ENCODE measurements at places on chromosomes 2 and 18.

DNA sequence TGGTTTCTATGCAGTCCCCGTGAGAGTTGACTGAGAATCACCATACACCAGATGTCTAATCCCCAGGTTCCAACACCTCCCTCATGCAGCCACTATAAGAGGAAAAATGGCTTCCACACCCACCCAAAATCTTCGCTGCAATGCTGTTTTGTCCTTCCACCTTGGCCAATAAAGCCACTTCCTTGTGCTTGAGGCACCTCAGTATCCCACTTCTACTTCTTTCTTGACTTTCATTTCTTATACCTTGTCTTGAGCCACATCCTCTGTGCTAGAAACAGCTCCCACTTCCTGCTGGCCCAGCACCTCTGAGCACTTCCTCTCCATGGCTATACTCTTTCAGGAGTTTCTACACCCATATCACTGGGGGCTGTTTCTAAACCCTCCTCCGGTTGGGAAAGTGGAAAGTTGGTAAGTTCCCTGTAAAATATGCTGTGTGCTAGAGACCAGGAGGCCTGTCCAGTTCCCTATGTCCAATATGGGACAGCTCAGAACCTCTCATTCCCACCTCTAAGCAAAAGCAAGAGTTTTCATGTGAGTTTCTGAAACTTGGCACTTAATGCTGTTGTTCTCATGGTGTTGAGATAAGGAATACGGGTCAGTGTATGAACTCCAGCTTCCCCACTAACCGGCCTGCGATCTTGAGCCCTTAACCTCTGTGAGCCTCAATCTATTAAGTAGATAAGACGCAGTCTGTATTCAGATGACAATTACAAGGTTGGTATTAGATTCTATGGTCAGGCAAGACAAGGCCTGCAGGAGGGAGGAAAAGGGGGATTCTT is 209.1 kb upstream of the ID2 start:
- peak overlapping the region; percentile 85 for H3K27ac ChIP-seq
- peaks cover 48% of the 10 kb centered on the region for H3K27me3 ChIP-seq
- H3K36me3 ChIP-seq, result peaks cover 4% of the 10 kb centered on the region
- H3K4me1 ChIP-seq, result peaks cover 74% of the 10 kb centered on the region
- peak overlapping the region; percentile 4 for H3K4me3 ChIP-seq

DNA sequence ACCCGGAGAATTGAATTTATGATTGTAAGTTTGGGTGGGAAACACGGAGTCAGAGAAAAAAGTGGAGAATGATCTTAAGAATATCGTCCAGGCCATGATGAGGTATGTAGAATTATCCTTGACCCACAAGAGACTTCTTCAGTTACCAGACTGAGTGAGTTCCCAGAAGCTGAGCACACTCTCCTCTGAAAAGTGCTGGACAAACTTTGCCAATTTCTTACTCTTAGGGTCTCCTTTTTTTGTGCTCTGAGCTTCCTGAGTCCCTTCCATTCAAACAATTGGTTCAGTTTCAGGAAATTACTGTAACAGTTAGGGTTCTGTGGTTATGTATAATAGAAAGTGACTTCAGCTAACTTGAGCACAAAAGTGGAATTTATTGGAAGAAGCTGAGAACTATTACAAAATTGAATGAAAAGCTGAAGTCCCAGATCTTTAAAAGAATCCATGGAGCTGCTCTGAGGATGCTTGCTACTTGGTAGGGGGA is 50.6 kb upstream of the EHBP1 start:
- no peak for DNase-seq
- no peak overlapping the region for H3K4me3 ChIP-seq
- no peaks in the 10 kb centered on the region for H3K36me3 ChIP-seq

DNA sequence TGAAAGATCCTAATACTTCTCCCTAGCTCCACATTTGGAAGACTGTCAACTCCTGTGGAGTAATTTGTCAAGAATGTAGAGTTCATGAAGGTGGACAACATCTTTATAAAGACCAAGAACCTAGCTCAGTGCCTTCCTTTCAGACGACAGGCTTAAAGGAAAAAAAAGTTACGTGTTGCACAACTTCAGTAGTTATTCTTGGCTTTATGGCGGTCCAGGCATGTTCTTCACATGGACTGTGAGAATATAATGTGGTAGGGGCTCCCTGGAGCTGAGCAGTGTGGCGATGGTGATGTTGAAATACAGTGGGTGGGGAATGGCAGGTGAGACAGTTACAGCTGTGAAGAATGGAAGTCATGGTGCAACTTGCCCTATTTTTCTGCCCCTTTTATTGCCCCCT is 3.9 kb downstream of the TAF1B start:
- H3K36me3 ChIP-seq, result peaks cover 24% of the 10 kb centered on the region
- H3K27ac ChIP-seq, result no peak overlapping the region
- H3K27me3 ChIP-seq, result no peaks in the 10 kb centered on the region
- DNase-seq, result no peak
- no peak overlapping the region for H3K4me3 ChIP-seq

DNA sequence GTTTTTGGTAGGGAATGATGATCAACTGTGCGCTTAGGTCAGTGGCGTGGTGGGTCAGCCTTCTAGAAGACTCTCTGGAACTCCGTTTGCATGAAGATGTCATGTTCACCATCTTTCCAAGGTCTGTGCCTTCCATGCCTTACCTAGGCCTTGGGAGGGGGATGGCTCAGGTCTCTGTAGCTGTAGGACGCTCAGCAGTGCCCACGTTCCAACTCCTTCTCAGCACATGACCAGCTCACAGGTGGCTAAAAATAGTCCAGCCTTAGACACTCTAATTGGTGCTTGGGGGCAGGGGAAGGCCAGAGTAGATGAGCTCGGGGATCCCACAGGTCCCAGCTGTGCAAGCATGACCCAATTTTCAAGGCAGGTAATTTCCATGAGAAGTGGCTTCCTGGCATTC is 42.3 kb upstream of the TEX51 start:
- H3K4me1 ChIP-seq, result no peaks in the 10 kb centered on the region
- DNase-seq, result no peak
- peaks cover 3% of the 10 kb centered on the region for H3K36me3 ChIP-seq
- no peak overlapping the region for H3K27ac ChIP-seq
- no peak overlapping the region for H3K4me3 ChIP-seq
- peaks cover 35% of the 10 kb centered on the region for H3K27me3 ChIP-seq

GRCh38 chr2:45992021-45992740 is 305.0 kb upstream of the EPAS1 start:
- H3K4me3 ChIP-seq, result no peak overlapping the region
- no peak for DNase-seq
- peaks cover 12% of the 10 kb centered on the region for H3K36me3 ChIP-seq
- H3K4me1 ChIP-seq, result peaks cover 7% of the 10 kb centered on the region
- H3K27ac ChIP-seq, result no peak overlapping the region

DNA sequence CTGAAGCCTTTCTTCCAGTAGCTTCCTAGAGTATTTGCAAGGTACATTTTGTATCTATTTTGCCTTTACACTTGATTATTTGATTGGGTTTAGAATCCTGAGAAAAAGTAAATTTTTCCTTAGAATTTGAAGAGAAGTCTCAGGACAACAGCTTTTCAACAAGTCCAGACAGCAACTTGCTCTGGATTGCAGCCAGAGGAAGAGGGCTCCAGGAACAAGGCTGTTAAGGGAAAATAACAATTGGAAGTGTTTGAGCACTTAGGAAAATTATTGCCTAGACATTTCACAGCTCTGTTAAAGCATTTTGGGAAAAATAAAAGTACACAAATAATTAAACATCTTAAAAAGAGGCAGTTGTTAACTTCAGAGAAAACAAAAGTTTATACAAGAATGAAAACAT is 58.3 kb upstream of the RAPGEF4 start:
- H3K27me3 ChIP-seq, result peaks cover 16% of the 10 kb centered on the region
- no peak overlapping the region for H3K27ac ChIP-seq

GRCh38 chr2:192161656-192162290 is 33.0 kb downstream of the TMEFF2 start:
- H3K4me1 ChIP-seq, result peaks cover 7% of the 10 kb centered on the region
- H3K27ac ChIP-seq, result no peak overlapping the region
- no peak for DNase-seq
- H3K36me3 ChIP-seq, result no peaks in the 10 kb centered on the region
- H3K27me3 ChIP-seq, result no peaks in the 10 kb centered on the region
- H3K4me3 ChIP-seq, result no peak overlapping the region

- no peak overlapping the region for H3K27ac ChIP-seq
- peaks cover 2% of the 10 kb centered on the region for H3K36me3 ChIP-seq
- no peak overlapping the region for H3K4me3 ChIP-seq
- DNase-seq, result no peak
- peaks cover 11% of the 10 kb centered on the region for H3K27me3 ChIP-seq
- no peaks in the 10 kb centered on the region for H3K4me1 ChIP-seq
Observed at GRCh38 chr2:182186132-182186735, 200.6 kb downstream of the PPP1R1C start.

- H3K27me3 ChIP-seq, result peaks cover 4% of the 10 kb centered on the region
- no peak overlapping the region for H3K27ac ChIP-seq
- H3K36me3 ChIP-seq, result no peaks in the 10 kb centered on the region
- no peak overlapping the region for H3K4me3 ChIP-seq
- no peak for DNase-seq
Observed at GRCh38 chr2:2014251-2014771, 270.0 kb upstream of the PXDN start.

GRCh38 chr2:103887625-103888024 is 966.3 kb upstream of the POU3F3 start:
- H3K27me3 ChIP-seq, result no peaks in the 10 kb centered on the region
- no peaks in the 10 kb centered on the region for H3K36me3 ChIP-seq
- H3K27ac ChIP-seq, result no peak overlapping the region
- no peak for DNase-seq
- H3K4me1 ChIP-seq, result no peaks in the 10 kb centered on the region
- H3K4me3 ChIP-seq, result no peak overlapping the region

GRCh38 chr2:20348542-20348941 is 2.1 kb downstream of the PUM2 start:
- peak overlapping the region; percentile 70 for H3K4me3 ChIP-seq
- H3K27ac ChIP-seq, result peak overlapping the region; percentile 47
- H3K27me3 ChIP-seq, result no peaks in the 10 kb centered on the region
- no peak for DNase-seq
- H3K4me1 ChIP-seq, result peaks cover 27% of the 10 kb centered on the region

- H3K4me1 ChIP-seq, result no peaks in the 10 kb centered on the region
- DNase-seq, result no peak
- H3K27ac ChIP-seq, result no peak overlapping the region
- H3K27me3 ChIP-seq, result no peaks in the 10 kb centered on the region
- peaks cover 8% of the 10 kb centered on the region for H3K36me3 ChIP-seq
Observed at GRCh38 chr2:74233648-74234047, 35.2 kb downstream of the MTHFD2 start.

- no peak for DNase-seq
- H3K27ac ChIP-seq, result no peak overlapping the region
- peaks cover 58% of the 10 kb centered on the region for H3K27me3 ChIP-seq
- peaks cover 2% of the 10 kb centered on the region for H3K36me3 ChIP-seq
- no peaks in the 10 kb centered on the region for H3K4me1 ChIP-seq
Observed at GRCh38 chr2:219408631-219409030, 9.5 kb upstream of the DES start.

- H3K36me3 ChIP-seq, result no peaks in the 10 kb centered on the region
- H3K4me1 ChIP-seq, result no peaks in the 10 kb centered on the region
- no peak overlapping the region for H3K27ac ChIP-seq
- H3K27me3 ChIP-seq, result no peaks in the 10 kb centered on the region
Observed at GRCh38 chr18:8232791-8233190, 376.4 kb upstream of the RAB12 start.

DNA sequence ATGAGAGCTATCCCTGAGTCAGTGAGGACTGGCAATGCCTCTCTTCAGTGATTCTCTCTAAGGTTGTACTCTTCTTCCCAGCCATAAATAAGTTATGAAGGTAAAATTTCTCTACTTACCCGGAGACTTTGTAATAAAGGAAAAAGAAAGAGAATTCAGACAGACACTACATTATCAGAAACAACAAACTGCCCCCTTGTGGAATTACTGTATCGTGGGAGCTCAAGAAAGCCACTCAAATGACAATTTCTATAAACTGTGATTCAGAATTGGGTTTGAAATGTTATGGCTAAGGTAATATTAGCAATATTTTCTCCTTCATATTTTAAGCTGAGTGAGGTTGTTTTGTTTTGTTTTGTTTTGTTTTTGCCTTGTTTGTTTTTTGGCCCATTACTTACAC is 155.8 kb upstream of the TANK start:
- no peak for DNase-seq
- H3K27me3 ChIP-seq, result peaks cover 8% of the 10 kb centered on the region
- H3K36me3 ChIP-seq, result no peaks in the 10 kb centered on the region
- H3K27ac ChIP-seq, result no peak overlapping the region
- H3K4me3 ChIP-seq, result no peak overlapping the region

- H3K27ac ChIP-seq, result no peak overlapping the region
- no peaks in the 10 kb centered on the region for H3K27me3 ChIP-seq
- no peaks in the 10 kb centered on the region for H3K36me3 ChIP-seq
- H3K4me1 ChIP-seq, result no peaks in the 10 kb centered on the region
- no peak for DNase-seq
Observed at GRCh38 chr2:50538147-50538546, 493.8 kb downstream of the NRXN1 start.

- no peaks in the 10 kb centered on the region for H3K4me1 ChIP-seq
- no peak overlapping the region for H3K27ac ChIP-seq
- H3K36me3 ChIP-seq, result peaks cover 59% of the 10 kb centered on the region
- H3K4me3 ChIP-seq, result no peak overlapping the region
- no peak for DNase-seq
Observed at GRCh38 chr2:27241761-27242613, 20.9 kb downstream of the SLC30A3 start.

DNA sequence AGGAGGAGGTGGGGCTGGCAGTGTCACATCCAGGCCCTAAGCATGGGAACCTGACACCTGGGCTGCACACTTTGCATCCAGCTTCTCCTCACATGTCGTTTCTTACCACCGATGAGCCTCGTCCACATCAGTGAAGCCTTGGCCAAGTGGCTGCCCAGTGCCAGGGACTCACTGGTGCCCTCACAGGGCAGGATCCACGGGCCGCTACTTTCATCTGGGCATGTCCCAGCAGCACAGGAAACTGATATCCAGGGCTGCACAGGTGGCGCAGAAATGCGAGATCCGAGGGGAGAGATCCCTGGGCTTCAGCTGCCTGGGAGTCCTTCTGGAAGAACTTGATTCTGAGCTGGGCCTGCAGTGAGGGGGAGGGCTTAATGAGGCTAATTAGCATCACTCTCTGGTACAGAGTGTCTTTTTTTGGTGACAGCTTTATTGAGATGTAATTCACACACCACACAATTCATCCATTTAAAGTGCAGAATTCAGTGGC is 291.6 kb upstream of the HDAC4 start:
- no peaks in the 10 kb centered on the region for H3K36me3 ChIP-seq
- H3K4me3 ChIP-seq, result no peak overlapping the region
- DNase-seq, result no peak
- no peaks in the 10 kb centered on the region for H3K4me1 ChIP-seq
- peaks cover 18% of the 10 kb centered on the region for H3K27me3 ChIP-seq
- H3K27ac ChIP-seq, result no peak overlapping the region

- peaks cover 5% of the 10 kb centered on the region for H3K27me3 ChIP-seq
- no peak for DNase-seq
- H3K4me3 ChIP-seq, result no peak overlapping the region
- H3K4me1 ChIP-seq, result no peaks in the 10 kb centered on the region
Observed at GRCh38 chr2:15842758-15843666, 97.3 kb upstream of the MYCN start.

DNA sequence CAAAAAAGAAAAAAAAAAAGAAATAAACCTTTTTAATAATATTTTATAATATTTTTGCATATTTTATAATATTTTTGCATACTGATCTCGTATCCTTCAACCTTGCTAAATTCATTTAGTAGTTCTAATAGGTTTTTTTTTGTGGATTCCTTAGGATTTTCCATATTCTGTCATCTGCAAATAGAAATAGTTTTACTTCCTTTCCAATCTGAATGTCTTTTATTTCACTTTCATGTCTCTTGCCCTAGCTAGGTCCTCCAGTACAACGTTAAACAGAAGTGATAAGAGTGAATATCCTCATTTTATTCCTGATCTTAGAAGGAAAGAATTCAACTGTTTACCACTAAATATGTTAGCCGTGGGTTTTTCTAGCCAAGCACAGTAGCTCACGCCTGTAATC is 13.7 kb downstream of the LMAN2L start:
- peaks cover 31% of the 10 kb centered on the region for H3K36me3 ChIP-seq
- no peak for DNase-seq
- H3K27me3 ChIP-seq, result no peaks in the 10 kb centered on the region
- no peak overlapping the region for H3K27ac ChIP-seq

Data from stimulated activated naive B cell treated with anti-CD40 and anti-IgM and Interleukin-4, amounts not matched to agents 10 μg/mL and 1 μg/mL and 100 μg/mL, for 72 hours (primary cell).